Stimulated activated CD8-positive, alpha-beta memory T cell treated with anti-CD3 and anti-CD28 coated beads, Interleukin-4, amount 100 ng/mL, for 4 hours (primary cell): ENCODE measurements at places on chromosomes 3 and 15.

DNA sequence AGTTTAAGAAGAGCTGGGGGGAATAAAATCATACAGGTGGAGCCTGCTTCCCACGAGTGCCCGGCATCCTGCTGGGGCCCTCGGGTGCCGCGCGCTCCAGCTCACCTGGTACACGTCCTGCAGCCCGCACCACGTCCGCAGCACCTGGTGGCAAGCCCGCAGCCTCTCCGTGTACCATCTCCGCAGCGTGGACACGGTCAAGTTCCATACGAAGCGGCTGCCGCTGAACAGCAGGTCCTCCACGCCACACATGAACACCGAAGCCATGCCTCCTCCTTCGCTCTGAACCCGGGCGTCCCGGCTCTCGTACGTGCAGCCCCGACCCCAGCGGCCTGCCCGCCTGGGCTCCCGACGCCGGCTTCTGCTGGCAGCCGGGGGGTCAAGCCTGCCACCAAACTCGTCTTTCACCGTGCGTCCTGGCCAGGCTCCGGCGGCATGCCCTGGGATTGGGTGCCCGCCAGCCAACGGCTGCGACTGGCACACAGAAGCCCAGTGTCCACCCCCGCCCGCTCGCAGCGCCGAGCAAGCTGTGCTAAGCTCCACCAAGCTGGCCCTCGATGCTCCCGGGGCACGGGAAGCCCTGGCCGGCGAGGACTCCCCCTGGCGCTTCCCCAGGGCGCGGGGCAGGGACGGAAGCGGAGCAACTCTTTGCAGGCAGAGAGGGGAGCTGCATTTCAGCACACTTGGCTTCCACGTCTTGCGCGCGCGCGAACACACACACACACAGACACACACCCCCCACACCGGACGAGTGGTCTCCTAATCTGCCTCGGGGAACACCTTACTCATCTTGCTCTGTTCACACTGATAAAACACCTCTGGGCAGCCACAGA, at the start of gene FRMD4B:
Gene FRMD4B (minus strand): TSS at position 366 of the 833 bp plus-strand sequence. CDS start 99 bp downstream, at position 267.
- DNase-seq = no peak

- DNase-seq = no peak
Observed at GRCh38 chr15:84828086-84828908, 11.1 kb downstream of the ALPK3 start.

DNA sequence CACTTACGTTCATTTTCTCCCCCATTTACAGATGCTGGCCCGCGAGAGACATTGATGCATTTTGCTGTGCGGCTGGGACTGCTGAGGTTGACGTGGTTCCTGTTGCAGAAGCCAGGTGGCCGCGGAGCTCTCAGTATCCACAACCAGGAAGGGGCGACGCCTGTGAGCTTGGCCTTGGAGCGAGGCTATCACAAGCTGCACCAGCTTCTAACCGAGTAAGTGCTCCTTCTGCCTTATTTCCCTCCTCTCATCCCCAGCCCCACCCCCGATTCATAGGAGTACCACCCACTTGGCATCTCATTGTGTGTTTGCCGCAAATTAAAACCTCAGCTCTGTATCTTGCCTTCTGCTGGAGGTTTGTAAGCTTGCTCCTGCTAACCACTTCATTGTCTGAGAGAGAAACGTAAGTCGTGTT, 163.3 kb downstream of the AKAP13 start:
- peak; percentile 18 for DNase-seq

DNA sequence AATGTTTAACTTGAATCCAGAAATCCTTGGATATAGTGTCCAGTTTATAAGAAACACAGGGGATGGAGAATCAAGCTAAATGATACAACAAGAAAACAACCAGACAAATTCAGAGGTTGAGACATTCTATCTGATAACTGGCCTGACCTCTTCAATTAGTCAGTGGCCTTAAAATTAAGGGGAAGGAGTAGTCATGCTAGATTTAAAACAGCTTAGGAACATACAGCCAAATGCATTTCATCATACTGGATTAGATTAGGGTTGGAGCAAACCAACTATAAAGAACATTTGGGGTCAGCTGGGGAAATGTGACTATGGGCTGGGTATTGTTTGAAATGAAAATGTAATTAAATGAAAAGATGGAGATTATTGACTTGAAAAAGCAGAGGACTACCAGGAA, 53.3 kb downstream of the PPARG start:
- DNase-seq = no peak

- DNase-seq = no peak
Observed at GRCh38 chr3:30664884-30665283, 58.5 kb downstream of the TGFBR2 start.

DNA sequence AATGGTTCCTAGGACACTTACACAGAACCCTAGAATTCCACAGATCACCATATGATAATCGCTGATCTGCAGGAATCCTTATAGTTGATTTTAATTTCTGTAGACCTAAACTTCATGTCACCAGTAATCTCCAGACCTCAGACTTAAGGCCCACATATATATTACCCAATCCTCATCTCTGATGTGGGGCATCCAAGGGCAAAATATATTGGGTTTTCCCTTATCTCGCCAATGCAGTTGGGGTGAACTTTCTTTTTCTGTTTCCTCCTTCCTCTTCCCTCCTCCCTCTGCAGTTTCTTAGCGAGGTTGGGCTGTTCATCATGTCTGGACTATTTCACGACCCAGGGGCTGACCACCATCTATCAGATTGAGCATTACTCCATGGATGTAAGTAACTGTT, 230.2 kb downstream of the P3H2 start:
- DNase-seq = no peak

DNA sequence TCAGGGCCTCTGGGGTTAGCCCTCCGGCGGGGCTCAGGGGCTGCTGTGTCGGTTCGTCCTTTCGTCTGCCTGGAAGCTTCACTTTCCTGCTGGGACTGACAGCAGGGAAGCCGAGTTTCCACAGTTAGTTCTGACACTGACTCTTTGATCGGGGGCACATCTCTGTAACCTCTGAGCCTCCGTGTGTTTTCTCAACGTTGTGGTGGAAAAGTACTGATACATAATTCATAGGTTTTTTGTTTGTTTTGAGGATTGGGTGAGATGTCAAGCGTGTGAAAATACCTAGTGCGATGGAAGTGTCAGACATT, 481 bp downstream of the AP4E1 start:
- no peak for DNase-seq

- DNase-seq = no peak
Observed at GRCh38 chr3:129534428-129535027, 6.1 kb downstream of the RHO start.

DNA sequence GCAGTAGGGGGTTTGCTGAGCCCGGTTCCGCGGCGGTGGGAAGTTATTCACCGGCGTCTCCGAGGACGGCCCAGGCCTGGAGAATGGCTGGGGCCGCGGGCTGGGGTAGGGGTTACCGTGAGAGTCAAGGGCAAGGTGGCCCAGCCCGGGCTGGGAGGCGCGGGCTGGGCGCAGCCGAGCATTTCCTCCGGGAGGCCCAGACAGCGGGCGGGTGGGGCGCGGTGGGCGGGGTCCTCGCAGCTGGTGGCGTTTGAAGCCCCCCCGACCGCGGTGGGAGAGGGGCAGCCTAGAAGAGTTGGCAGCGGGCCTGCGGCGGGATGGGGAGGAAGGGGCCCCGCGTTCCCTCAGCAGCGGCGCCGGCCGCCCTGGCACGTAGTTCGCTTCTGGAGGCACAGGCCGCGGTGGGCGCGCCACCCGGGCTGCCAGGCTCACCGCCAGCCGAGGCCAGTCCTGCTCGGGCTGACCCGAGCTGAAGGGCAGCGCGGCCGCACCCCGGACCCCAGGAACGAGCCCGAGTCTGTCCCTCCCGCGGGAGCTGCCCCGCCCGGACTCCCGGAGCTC, 960 bp upstream of the KLF13 start:
- DNase-seq = peak; percentile 53

DNA sequence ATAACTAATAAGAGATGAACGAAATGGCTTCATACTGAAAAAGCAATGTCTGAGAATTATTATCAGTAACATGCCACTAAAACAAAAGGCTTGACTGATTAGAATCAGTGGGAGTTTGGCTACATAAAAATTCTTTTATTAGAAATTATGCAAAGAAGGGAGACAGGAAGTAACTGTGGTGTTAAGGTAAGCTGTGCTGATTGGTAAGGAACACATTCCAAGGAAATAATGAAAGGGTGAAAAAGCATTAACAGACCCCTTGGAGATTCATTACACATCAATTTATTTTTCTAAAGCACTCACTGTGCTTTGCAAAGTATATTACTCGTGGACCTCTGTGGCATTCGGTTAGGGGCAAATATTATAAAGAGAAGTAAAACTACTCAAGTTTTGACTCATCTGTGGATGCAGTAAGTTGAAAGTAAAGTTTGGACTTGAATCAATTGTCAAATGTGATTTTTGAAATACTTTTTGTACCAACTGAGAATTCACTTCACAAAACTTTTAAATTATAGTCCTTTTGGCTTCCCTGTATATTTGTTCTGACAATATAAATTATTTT, 176.1 kb upstream of the ZPLD1 start:
- no peak for DNase-seq

DNA sequence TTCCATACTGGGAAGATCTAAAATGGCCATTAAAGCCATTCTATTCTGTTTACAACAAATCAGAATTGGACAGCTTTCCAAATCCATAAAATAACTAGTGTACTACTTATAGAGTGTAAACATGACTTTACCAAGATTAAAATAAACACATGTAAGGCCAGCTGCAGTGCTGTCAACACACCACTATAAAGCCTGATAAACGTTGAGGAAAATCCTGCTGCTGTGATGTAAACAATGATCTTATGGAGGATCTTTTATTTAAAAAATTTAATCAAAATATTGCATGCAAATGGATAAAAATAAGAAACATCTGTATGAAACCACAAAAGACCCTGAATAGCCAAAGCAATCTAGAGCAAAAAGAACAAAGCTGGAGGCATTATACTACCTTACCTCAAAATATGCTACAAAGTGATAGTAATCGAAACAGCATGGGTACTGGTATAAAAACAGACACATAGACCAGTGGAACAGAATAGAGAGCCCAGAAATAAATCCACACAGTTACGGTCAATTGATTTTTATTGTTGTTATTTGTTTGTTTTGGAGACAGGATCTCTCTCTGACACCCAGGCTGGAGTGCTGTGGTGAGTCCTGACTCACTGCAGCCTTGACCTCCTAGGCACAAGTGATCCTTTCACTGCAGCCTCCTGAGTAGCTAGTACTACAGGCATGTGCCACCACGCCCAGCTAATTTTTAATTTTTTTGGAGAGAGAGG, 428.8 kb upstream of the C2CD4B start:
- no peak for DNase-seq
